GM23248 (cell line): ENCODE measurements at places on chromosomes 12 and 14. TPM values are rescaled to one million over a fixed set of nuclear protein-coding genes. Genes with fewer than 3 reads are reported as not detected.

DNA sequence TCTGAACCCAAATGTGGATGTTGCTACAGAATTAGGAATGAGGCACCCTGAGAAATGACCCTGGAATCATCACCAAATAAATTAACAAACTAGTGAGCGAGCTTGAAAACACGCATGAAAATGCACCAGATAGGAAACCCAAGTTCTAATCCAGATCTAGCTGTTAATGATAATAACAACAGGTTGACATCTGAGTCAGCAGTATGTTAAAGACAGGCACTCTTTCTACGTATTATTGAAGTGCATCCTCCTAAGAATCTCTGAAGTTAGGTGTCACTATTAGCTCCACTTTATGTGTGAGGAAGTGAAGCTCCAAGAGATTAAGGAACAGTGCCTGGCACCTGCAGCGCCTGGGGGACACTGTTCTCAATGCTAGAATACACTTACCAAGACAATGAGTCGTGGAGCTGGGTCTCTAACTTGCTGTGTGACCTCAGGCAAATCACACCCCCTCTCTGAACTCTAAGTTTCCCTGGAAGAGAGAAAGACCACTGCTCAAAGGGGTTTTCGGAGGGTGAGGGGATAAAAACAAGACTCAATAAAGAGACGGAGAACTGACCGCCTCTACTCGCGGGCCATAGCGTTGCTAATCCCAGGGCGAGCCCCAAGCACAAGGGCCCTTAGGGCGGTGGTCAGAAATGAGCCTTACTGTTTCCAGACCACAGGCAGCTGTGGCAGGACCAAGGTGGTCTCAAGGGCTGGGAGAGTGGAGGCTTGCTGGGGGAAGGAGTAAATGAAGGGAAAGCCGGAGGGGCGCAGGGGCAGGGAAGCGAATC, 2.1 kb downstream of the SLC6A12 start:
- H3K27me3 ChIP-seq = peaks cover 51% of the 10 kb centered on the region
- H3K27ac ChIP-seq = no peak overlapping the region
- DNase-seq = no peak

Gene TDG
- 22.8 and 24.0 TPM in 2 replicates for total RNA-seq

- H3K36me3 ChIP-seq = no peaks in the 10 kb centered on the region
- DNase-seq = peak; percentile 76
- peak overlapping the region; percentile 68 for H3K27ac ChIP-seq
- H3K4me3 ChIP-seq = peak overlapping the region; percentile 3; the same call in 1 of the 2 replicates
- H3K4me1 ChIP-seq = peaks cover 65% of the 10 kb centered on the region
These were observed 4.9 kb downstream of the GPRC5A start for GRCh38 chr12:12896260-12896659.

DNA sequence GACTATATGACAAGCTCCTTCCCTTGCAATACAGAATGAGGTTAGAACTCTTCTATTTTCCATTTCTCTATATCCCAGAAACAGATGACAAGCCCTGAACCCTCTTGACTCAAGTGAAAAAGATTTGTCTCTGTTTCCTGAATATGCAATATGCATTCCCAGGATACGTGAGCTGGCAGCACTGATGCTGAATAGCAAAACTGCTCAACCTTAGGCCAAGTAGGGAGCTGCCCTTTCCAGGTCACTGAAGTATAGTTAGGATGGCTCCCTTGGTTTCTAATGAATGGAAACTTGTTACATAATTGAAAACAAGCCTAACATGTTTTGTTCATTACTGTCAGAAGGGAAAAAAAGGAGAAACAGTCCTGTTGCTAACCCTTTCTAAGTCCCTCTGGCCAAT, 47.9 kb upstream of the PLEKHG7 start:
- no peaks in the 10 kb centered on the region for H3K27me3 ChIP-seq
- peak overlapping the region; percentile 55 for H3K27ac ChIP-seq
- no peaks in the 10 kb centered on the region for H3K36me3 ChIP-seq
- no peak overlapping the region for H3K4me3 ChIP-seq

DNA sequence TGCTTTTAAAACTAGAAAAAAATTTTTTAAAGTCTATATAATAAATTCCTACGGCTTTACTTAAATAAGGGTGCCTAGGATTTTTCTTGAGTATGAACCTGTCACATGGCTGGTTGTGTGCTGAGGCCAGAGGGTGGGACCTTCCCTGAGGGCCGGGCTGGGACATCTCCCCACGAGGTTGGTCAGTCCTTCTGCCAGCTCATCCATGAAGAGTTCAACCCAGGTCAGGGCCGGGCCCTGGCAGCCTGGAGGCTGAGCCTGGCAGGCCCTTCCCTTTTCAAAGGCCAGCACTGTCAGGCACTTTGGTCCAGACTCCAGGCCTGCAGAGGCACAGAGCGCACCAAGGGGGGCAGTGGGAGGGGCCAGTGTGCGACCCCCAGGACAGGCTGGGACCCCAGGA, 31.7 kb downstream of the TNFAIP2 start:
- DNase-seq = peak; percentile 89
- H3K27me3 ChIP-seq = no peaks in the 10 kb centered on the region; the same call in 1 of the 2 replicates
- H3K27ac ChIP-seq = no peak overlapping the region
- H3K4me1 ChIP-seq = no peaks in the 10 kb centered on the region
- H3K4me3 ChIP-seq = no peak overlapping the region
- no peaks in the 10 kb centered on the region for H3K36me3 ChIP-seq

- DNase-seq = no peak
- H3K4me1 ChIP-seq = no peaks in the 10 kb centered on the region
- H3K27ac ChIP-seq = no peak overlapping the region
- H3K4me3 ChIP-seq = no peak overlapping the region
- no peaks in the 10 kb centered on the region for H3K27me3 ChIP-seq
These were observed 6.1 kb downstream of the SYCP3 start for GRCh38 chr12:101733166-101733565.
